ENCODE measurements at places on chromosomes 4 and X.

DNA sequence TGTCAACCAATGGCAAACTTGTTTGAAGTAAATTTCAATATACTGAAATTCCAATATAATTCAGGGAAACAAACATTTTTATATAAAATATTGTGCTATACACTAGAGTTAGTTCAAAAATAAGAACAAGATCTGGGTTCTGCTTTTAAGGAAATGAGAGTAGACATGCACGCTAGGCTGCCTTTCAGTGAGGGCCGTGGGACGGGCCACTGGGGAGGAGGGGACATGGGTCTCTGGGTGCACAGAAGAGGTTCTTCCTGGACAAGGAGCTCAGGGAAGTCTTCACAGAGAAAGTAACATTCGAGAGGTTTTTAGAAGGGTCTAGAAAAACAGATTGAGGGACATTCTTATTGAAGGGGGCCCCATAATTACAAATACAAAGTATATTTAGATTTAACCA, 64.4 kb downstream of the SHROOM3 start:
- no peak for DNase-seq

- no peak for DNase-seq
Measured at GRCh38 chrX:8845469-8845868, 44.3 kb upstream of the FAM9A start.

DNA sequence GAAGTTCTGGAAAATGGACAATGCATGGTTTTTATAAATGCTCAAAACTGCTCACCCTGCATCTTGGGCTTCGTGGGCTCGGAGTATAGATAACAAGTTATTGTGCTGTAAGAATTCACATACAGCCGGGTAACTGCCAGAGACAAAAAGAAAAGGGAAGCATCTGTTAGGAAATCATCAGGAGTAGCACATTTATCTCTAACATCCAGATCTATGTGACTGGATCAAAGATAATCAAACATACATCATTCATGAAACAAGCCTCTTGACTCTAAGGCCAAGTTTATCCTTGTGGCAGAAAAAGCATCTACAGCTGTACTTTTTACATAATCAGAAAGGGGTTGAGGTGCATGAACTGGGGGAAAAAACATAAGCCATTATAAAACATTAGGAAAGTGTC, 264.2 kb downstream of the PPP3CA start:
- no peak for DNase-seq

- no peak for DNase-seq
Measured at GRCh38 chr4:100391863-100392262, 126.0 kb downstream of the EMCN start.

GRCh38 chr4:11565899-11566298, 137.2 kb upstream of the HS3ST1 start:
- no peak for DNase-seq

- DNase-seq = no peak
Measured at GRCh38 chr4:109560687-109561461, 828 bp downstream of the MCUB start.

- no peak for DNase-seq
Measured at GRCh38 chr4:87911252-87911774, 64.2 kb upstream of the SPP1 start.

DNA sequence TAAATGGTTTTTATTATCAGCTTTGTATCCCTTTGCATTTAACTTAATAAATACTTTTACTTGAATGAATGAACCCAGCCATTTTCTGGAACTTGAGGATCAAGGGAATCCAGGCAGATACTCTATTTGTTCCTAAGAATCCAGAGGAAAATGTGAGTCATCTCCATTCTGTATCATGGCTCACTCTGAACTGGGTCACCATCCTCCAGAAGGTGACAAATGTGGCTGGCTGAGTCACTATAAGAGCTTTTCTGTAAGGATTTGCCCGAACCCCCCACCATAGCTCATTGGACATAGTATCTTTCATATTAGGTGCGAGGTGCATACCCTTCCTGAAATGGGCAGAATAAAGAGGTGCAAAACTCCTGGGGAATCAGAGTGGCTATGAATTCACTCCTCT, 25.8 kb downstream of the RTL9 start:
- no peak for DNase-seq

- no peak for DNase-seq
Measured at GRCh38 chr4:77092975-77093374, 17.2 kb upstream of the CCNI start.

GRCh38 chr4:89347363-89348025, 39.9 kb upstream of the GPRIN3 start:
- DNase-seq = no peak

- no peak for DNase-seq
Measured at GRCh38 chr4:147580396-147580795, 36.8 kb upstream of the TMEM184C start.

DNA sequence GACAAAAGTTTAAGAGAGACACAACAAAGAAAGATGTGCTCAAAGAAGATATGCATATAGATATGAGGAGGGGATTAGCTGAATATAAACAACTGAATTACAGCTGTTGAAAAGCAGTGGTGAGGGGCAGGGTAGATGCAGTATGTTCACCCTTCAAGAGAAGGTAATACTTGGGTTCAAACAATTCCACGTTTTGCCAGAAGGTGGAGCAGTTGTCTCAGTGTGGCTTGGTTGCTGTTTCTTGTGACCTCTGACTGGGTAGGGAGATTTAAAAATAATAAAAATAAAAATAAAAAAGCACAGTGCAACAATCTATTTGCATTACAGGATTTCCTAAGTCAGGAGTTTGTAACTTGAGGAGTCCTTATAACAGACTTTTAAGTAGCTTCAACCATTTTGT, 23.3 kb downstream of the PHOX2B start:
- no peak for DNase-seq

GRCh38 chr4:10086506-10087120, 30.0 kb downstream of the WDR1 start:
- DNase-seq = no peak

GRCh38 chrX:27008486-27008885, 454.7 kb downstream of the PPP4R3C start:
- no peak for DNase-seq

DNA sequence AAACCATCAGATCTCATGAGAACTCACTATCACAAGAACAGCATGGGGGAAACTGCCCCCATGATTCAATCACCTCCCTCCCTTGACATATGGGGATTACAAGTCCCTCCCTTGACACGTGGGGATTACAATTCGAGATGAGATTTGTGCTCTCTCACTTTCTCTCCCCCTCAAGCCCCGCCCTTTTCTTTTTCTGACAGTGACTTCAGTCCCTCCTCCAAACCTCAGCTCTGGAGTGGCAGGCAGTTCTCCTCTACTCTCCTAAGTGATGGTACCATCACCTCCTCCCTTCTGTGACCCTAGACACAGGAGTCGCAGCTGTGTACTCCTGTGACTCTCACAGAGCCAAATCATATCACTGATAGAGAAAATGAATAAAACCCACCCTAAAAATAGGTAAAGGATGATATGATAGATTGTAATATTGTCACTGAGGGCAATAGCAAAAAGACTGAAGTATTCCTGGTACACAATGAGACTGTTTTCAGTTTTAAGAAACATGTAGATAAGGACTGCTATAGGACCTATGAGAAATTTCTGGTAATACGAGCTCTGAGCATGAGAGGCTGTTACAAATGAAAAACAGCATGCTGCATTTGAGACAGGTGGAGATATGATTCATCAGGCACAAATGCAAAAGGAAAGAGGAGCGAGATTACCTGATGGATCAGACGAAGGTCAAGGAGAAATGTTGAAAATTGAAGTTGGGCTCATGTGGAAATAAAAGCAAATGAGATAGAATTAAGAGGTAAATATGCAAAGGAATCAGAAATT, 101.2 kb upstream of the CBLL2 start:
- no peak for DNase-seq

DNA sequence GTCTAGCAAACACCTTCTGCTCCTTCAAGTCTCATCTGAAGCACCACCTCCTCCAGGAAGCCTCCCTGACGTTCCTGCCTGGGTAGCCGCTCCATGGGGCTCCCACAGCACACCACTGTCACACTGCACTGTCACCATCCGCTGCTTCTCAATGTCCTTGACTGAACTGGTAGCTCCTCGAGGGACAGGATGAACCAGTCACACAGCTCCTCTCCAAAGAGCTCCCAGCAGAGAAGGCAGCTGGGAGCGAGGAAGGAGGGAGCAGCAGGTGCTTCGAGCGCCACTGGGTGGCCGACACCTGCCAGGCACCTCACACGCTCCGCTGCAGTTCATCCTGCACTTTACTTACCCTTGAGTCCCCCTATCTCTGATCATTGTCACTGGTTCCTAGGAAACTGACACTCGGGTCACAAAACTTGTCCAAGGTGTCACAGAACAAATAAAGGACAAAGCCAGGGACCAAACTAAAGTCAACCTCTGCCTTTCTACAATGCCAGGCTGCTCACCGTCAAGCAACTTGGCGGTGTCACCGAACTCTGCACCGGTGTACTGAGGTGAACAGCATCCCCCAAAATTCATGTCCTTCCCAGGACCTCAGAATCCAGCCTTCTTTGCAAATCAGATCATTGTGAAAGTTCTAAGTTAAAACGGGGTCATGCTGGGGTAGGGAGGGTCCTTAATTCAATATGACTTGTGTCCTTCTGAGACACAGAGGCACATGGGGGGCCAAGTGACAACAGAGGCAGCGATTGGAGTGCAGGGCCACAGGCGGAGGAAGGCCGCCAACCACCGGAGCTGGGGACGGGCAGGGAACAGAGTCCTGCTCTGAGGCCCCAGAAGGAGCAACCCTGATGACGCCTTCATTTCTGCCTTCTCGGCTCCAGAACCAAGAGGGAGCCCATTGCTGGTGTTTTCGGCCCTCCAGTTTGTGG, 5.5 kb upstream of the S100P start:
- DNase-seq = no peak

GRCh38 chrX:81542255-81542654, 340.4 kb downstream of the SH3BGRL start:
- DNase-seq = no peak

DNA sequence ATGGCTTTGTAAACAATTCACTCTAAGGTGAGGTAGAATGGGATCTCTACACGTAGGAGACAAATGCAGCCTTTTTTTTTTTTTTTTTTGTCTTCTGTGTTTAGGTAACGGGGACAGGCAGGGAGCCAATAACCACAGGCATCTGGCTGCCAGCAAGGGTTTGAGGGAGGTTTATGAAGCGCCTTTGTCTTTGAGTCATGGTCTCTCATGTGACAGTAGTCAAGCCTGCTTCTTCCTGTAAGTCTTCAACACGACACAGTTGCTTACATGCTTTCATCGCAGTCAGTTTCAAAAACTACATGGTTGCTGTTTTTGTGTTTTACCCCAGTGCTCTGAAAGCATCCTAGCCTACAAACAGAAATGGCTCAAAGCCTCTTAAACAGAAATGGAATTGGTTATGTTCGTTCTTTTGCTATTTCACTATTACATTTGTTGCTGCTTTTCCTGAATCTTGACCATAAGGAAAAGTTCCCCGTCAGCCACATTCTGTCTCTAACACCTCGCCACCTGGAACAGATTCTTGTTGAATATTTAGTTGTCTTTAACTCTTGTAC, 127.8 kb upstream of the METTL14 start:
- DNase-seq = no peak

DNA sequence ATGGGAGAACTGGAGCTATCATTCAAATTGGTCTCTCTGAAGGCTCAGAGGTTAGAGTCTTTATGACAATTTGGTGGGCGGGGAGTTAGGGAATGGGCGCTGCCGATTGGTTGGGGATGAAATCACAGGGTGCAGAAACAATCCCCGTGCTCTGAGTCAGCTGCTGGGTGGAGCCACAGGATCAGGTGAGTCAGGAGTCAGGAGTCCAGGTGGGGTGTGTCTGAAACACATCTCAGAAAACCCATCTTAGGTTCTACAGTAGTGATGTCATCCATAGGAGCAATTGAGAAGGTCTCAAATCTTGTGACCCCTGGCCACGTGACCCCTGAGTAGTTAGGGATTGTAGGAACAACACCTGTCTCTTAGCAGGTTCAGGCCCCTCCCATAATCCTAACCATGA, 41.6 kb upstream of the TLR3 start:
- no peak for DNase-seq

- DNase-seq = peak; percentile 30
Measured at GRCh38 chr4:174222266-174222872, 61.1 kb downstream of the FBXO8 start.

GRCh38 chr4:173169428-173170181, 994 bp downstream of the GALNT7 start:
- DNase-seq = peak; percentile 4

GRCh38 chr4:22202246-22202974, 253.8 kb upstream of the KCNIP4 start:
- DNase-seq = no peak

- peak; percentile 4 for DNase-seq
Measured at GRCh38 chr4:5710961-5711478, at the start of gene EVC. EVC (plus strand) TSS chr4:5711201; CDS start chr4:5711381, 180 bp downstream.

GRCh38 chrX:46953137-46953527, 40.9 kb downstream of the JADE3 start:
- no peak for DNase-seq

GRCh38 chr4:7111441-7111840, 43.6 kb upstream of the GRPEL1 start:
- DNase-seq = no peak

DNA sequence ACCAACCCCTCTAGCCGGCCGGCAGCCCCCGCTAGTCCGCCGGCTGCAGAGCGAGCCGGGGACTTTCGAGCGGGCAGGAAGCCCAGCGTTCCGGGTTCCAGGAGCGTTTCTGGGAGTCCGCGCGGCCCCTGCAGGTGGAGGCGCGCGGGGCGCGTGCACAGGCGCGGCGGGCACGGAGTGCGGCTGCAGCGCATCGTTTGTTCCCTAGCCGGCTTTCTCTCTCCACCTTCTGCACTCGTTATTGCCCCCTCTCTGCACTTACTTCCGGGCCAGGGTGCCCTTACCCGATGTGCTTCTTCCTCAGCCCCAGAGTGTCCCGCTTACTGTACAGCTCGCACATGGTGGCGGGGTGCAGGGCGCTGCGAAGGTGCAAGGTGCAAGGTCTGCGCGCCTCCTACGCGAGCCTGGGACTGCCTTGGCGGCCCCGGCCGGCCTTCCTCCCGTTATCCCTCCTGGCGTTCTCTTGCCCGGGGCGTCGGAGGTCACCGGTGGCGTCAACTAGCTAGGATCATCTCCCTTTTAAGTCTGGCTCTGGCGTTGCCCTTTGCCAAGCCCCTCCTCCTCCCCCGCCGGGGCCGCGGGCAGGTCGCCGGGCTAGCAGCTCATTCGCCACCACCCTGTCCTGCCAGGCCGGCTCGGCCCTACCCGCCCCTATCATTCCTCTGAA, at the start of gene ETNPPL:
ETNPPL (minus strand) TSS at position 495 of the 667 bp plus-strand sequence; CDS start at position 340, 155 bp downstream.
- no peak for DNase-seq

DNA sequence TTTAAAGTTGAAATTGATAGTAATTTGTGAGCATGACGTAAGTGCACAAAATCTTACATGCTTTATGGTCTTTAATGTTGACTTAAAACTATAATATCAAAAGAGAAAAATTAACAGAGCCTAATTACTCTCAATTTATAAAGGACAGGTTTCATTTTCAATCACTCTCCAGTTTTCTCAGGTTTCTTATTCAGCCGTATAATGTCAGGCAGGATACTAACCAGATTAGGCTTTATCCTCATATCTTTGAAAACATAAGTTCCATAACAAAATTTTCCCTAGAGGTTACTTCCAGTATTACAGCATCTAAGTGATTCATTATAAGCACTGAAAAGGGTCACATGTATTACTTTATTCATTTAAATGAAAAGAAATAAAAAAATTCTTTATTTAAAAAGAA, 492.1 kb downstream of the PACRGL start:
- DNase-seq = no peak

- no peak for DNase-seq
Measured at GRCh38 chr4:8304827-8305695, 35.5 kb downstream of the HTRA3 start.

Measured in NCI-H1694 treated with DMSO at 0.1 percent for 48 hours (cell line).